Activated effector memory CD4-positive, alpha-beta T cell treated with Interleukin-2 at 50 U/mL for 16 hours (primary cell): ENCODE measurements at places on chromosomes 6 and 20.

DNA sequence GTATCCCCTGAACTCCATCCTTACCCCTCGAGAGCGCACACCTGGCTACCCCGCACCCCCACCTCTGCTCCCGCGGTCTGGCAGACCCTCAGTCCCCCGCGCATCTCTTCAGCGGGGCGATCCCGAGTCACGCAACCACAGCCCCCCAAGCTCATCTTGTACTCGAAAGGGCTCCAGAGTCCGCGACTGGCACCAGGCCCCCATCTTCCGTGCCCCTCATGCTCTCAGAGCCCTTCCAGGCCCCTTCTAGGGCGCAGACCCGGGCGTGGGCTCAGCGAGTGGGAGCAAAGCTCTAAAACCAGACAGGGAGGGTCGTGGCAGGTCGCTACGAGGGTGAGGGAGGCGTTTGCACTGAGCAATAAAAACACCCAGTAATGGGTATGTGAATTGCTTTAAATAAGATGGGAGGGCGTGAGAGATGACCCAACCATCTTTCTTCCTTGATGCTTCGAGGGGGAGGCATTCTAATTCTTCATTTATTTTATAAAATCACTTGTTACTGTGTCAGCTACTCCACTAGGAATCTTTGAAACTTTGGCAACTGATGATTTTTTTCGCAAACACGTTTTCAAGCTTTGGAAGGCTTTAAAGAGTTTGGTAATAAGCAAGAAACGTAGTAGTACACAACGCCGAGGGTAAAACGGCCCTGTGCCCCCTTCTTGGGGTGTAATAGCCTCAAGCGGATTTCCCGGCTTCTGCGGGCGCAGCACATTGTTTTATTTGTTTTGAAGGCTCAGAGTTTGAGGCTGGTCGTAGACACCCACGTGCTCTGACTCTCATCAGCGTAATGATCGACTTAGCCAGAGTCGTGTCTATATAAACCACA lies 42.6 kb upstream of the SUPT3H start:
- DNase-seq: peak; percentile 48

DNA sequence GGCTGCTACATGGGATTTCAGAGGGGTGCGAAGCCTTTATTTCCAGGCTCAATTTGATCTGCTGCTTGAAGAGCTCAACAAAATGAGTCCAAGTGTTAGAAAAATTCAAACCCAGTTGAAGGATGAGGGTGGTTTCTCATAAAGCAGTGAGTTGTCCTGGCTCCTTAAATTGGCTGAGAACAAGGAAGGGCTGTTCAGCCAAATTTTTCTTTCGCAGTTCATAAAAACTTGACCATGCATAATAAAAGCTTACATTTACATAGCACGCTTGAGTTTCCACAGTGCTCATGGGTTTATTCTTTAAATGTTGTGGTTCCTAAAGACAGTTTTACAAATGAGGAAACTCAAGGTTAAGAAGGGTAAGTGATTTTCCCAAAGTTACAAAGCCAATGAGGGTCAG lies 174.4 kb upstream of the FOXA2 start:
- DNase-seq: no peak

DNA sequence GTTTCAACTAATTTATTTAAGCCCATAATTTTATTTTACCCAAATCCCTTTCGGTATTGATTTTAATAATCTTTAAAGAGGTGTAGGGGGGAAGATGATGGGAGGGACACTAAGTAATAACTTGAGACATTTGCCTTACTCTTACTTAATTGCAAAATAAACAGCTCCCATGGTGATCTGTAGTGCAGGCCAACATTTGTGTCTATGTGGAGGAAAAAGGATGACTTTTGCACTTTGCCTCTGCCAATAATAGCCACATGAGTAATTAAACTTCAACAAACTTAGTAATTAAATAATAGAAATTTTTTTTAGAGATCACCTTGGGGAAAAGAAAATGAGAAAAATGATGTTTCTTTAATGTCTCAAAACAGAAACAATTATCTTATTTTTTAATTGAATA lies 29.9 kb upstream of the CD2AP start:
- DNase-seq: no peak

- DNase-seq: no peak
Measured at GRCh38 chr20:10655720-10656669, 17.8 kb downstream of the JAG1 start.

DNA sequence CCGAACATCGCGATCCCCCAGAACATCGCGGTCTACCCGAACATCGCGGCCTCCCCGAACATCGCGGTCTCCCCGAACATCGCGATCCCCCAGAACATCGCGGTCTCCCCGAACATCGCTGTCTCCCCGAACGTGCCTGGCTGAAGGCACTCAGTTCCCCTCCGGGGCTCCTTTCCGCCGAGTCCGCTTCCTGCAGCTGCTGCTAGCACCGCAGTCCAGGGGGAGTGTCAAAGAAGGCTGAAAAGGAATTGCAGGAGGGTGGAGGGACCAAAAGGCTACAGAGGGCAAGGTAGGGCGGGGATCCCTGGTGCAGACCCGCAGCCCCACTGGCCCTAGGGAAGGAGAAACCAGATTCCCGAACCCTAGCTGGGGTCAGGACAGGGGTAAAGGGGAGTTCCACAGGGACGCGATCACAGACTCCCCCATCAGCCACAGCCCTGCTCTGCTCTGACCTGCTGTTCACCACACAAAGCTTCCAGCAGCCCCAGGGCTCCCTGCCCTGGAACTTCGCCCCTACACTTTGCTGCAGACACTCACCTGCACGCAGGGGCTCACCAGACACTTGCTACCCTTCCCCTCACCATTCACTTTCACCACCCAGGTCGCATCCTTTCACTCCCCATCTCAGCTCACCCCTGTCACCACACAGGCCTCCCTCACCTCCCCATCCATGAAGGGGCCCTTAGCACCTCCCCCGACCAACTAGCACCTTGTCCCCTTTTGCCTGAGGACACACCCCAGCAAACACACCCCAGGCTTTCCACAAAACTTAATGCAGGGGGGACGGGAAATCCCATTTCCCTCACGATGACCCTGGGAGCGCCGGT lies 1.7 kb downstream of the ULBP1 start:
- no peak for DNase-seq

DNA sequence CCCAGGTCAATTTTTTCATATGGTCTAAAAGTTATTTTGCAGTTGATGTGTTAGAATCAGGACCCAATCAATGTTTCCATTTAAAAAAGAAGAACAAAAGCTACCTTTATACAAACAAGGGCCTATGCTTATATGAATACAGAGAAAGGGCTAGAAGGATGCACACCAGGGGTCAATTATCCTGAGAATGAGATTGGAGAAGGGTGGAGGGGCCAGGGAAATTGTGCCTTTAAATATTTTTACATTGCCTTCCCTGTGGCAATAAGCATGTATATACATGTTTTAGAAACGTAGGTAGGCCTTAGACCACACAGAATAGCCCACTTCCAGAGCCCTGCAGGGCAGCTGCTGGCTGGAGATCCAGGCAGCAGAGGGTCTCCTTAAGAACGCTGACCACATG lies 12.7 kb downstream of the EXOC2 start:
- DNase-seq: no peak
